ENCODE measurements at places on chromosomes 11 and 22.

- DNase-seq, result no peak
These were observed 20.9 kb downstream of the TCP11L1 start for GRCh38 chr11:33060271-33060670.

- DNase-seq, result no peak
These were observed 52.9 kb upstream of the GUCY1A2 start for GRCh38 chr11:107071129-107071528.

GRCh38 chr22:48365386-48365785, 1462.3 kb downstream of the BRD1 start:
- no peak for DNase-seq

DNA sequence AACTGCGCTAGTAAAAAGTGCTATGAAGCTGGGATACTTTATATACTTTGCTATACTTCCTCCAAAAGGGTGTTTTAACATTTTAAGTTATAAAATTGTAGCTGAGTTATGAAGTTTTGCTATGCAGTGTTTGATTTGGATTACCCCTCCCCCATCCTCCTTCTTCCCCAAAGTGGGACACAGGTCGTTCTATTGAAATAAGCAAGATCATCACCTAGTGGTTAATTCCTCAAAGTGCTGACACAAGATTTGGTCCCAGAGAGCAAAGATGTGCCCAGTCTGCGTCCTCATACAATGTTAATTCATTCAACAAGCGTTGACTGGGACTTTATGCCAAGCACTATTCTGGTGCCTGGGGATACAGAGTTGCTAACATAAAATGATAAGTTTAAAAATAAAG, 78.5 kb downstream of the SPON1 start:
- no peak for DNase-seq

GRCh38 chr11:103940551-103940950, 95.9 kb upstream of the DDI1 start:
- DNase-seq, result no peak

GRCh38 chr11:63997801-63998337, 11.6 kb downstream of the OTUB1 start:
- no peak for DNase-seq

DNA sequence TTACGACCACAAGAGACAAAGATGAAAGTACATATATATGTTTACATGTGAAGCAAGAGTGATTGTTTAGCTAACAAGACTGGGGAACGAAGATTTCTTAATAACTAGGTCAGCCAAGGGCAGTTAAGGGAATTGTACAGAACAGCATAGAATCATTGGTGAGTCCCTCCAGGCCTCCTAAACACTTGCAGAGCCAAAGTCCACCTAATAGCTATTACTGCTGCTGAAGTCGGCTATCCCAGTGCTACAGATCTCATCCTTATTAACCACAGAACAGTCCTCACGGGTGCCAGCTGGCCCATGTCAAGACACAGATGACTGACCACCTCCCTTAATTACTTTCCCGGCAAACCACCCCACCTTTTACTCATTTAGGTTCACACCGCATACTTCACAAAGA, 68.5 kb upstream of the OPCML start:
- DNase-seq, result no peak

DNA sequence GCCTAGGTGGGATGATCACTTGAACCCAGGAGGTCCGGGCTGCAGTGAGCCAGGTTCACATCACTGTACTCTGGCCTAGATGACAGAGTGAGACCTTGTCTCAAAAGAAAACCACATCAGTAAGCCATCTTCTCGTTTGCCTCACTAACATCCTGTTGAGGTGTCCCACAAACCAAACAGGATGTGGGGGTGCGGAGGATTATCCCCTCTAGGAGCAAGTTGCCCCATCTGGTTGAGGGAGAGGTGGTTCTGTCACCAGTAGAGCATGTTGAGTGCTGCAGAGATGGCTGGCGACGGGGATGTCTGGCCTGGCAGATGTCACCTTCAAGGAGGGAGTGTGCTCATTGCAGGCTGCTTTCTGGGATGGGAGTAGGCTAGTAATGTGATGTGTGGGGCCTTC, 72.4 kb downstream of the ZNRF3 start:
- peak; percentile 74 for DNase-seq

DNA sequence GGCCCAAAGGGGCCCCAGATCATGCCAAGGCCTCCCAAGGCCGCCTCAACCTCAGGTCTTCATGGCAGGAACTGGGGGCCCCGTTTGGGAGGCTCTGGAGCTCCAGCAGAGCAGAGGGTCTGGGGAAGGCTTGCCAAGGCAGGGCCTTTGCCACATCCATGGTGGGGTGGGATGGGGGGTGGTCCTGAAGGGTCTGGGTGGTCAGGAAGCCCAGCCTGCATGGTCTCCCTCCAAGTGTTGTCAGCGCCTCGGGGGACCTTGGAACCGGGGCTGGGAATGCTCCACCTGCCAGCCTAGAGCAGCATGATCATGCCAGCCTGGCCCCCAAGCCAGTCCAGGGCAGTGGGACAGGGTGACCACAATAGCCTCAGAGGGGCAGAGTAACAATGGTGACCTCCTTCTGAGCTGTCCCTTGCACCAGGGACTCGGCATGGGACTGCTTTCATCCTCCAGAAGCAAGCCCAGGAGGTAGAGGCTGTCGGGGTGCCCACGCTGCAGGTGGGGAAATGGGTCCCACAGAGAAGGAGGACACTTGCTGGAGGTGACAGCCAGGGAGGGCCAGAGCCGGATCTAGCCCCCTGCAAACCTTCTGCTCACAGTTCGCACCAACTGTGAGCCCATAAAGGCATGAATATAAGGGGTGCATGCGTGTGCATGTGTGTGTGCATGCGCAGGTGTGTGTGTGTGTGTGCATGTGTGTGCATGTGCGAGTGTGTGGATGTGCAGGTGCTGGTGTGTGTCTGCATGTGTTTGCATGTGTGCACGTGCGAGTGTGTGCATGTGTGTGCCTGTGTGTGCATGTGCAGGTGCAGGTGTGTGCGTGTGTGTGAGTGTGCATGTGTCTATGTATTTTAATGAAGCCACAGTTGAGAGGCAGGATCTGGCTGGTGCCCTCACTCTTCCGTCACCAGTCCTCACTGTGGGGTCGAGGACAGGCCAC, 63.8 kb downstream of the MYEOV start:
- no peak for DNase-seq

DNA sequence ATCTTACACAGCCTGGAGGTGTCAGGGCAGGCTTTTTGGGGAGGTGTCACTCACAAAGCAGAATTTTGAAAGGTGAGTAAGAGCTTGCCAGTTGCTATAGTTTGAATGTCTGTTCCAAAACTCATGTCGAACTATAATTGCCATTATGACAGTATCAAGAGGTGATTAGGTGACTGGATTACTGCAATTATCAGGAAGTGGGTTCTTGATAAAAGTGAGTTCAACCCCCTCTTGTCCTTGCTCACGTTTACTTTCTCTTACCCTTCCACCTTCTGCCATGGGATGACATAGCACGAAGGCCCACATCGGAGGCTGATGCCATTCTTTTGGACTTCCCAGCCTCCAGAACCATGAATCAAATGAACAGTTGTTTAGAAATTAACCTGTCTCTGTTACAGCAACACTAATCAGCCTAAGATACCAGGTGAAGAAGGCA, 4.7 kb upstream of the C11orf86 start:
- no peak for DNase-seq

Data from CD4-positive, alpha-beta T cell treated with Interleukin-4 for 1 hour (primary cell).